ENCODE measurements at places on chromosomes 7 and 10. TPM values are rescaled to one million over a fixed set of nuclear protein-coding genes. Genes with fewer than 3 reads are reported as not detected.

DNA sequence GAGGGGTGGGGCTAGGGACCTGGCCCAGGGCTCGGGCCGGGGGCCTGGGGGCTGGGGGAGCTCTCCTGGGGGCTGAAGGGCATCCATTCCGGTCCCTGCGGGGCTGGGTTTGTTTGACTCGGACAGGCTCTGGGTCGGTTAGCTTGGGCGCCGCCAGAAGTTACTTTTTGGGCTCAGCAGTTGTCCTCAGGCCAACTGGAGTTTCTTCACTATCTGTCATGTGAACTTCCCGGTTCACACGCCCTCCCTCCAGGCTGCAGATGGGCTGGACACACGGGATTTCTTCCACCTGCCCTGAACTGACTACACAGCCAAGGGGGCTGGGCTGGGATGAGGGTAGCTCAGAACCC is 3.8 kb downstream of the SLC4A2 start:
- no peak for ATAC-seq

SEM1 gene
- total RNA-seq, result 23.5 TPM

GRCh38 chr7:107857541-107857912 is 33.5 kb upstream of the DLD start:
- ATAC-seq, result peak; percentile 90

DNA sequence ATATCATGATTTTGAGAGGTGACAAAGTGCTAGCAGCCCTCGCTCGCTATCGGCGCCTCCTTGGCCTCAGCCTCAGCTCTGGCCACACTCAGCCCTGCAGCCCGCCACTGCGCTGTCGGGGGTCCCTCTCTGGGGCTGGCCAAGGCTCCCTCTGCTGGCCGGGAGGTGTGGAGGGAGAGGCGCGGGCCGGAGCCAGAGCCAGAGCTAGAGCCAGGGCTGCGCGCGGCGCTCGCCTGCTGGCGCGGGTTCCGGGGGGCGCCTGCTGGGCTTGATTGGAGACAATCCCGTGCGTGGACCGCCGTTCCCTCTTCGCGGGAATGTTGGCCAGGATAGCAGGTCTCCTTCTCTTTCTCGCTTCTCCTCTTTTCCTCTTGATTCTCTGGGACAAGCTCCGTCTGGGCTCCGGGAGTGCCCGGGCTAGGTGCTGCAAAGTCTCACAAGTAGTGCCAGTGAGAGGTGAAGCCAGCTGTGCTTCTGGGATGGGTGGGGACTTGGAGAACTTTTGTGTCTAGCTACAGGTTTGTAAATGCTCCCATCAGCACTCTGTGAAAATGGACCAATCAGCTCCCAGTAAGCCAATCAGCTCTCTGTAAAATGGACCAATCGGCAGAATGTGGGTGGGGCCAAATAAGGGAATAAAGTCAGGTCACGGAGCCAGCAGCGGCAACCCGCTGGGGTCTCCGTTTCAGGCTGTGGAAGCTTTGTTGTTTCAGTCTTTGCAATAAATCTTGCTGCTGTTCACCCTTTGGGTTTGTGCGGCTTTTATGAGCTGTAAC is 43.4 kb upstream of the ELMO1 start:
- ATAC-seq, result no peak

TBXAS1 gene
- 17.8 TPM for total RNA-seq

DNA sequence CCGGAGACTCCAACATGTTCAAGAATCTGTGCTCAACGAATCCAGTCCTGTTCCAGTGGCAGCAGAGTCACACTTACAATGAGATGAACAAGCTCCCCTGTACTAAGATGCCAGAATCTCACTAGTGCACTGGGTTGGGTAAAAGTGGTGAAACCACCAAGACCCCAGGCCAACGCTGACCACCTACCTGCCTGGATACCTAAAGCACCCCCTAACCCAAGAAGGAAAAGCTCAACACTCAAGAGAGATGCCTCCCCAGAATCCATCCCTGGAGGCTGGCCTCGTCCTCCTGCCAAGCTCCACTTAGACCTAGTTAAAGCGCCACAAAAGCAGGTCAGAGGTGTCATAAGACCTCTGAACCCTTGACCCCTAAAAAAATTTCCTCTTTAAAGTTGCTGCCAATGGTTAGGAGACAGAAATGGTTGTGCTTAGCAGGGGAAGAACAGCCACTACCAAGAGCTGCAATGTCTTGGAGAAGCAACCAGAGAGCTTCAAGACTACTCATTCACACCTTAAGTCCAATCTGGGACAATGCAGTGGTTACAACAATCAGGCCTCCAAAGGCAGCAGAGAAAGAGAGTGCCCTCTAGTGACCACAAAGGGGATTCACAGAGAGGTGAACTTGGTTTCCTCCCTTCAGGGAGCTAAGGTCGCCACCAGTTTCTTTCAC is 94.6 kb upstream of the MACROH2A2 start:
- peak; percentile 63 for ATAC-seq

GRCh38 chr10:349081-349480 is 213.8 kb downstream of the ZMYND11 start:
- no peak for ATAC-seq

GRCh38 chr7:6655636-6656385 is 18.7 kb downstream of the ZNF316 start:
- no peak for ATAC-seq

DNA sequence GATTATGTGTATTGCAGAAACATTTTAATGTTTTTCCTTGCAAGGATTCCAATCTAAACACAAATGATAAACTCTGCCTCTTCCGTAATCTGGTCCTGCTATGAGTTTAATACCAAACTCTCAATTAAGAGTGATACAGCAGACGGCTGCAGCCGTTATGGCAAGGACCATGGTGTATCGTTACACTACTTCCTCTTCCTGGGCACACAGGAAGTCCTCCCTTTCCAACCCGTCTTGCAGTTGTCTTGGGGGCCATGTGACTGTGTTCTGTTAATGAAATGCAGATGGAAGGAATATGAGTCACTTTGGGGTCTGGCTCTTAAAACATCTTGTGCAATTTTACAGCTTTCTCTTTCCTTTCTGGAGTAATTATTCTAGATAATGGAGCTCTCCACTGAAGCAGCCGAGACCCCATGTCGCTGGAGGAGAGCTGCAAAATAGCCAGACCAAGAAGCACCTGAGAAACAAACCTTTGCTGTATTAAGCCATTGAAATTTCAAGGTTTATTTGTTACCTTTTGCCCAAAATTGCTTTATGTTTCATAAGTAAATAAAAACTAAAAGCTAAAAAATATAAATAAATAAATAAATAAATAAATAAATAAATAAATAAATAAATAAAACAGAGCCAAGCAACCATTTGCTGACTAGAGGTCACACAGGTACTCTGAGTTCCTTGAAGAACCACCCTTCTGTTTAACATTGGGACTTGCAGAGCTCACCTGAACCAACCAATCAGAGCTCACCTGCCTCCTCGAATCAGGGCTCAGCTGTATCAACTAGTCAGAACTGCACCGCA is 74.7 kb downstream of the FRMPD2 start:
- ATAC-seq, result no peak

CRHR2 gene
- not detected for total RNA-seq

Measured in activated T-helper 17 cell treated with anti-CD3 and anti-CD28 coated beads, Interleukin-2, amount 50 U/mL, for 72 hours (primary cell).